Retinal pigment epithelial cell (primary cell): ENCODE measurements at places on chromosomes 3 and 15.

DNA sequence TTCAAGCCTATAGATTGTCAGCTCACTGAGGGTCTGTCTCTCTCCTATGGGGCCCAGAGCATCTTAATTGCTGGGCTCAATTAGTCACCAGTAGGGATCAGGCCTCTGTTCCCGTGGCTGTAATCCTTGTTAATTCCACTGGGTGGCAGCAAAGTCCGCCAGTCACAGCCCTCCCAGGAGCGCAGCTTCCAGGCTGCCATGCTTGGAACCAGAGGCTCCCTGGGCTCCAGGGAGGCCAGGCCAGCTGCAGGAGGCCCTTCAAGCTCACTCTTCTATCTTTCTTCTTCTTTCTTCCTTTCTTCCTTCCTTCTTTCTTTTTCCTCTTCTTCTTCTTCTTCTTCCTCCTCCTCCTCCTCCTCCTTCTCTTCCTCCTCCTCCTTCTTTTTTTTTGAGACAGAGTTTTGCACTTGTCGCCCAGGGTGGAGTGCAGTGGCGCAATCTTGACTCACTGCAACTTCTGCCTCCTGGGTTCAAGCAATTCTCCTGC, 14.4 kb downstream of the RNU5B-1 start:
- DNase-seq: no peak

- peak; percentile 32 for DNase-seq
Observed at GRCh38 chr3:13346481-13347389, 73.4 kb downstream of the NUP210 start.

GRCh38 chr15:80439140-80439539, 35.0 kb downstream of the ARNT2 start:
- no peak for DNase-seq

DNA sequence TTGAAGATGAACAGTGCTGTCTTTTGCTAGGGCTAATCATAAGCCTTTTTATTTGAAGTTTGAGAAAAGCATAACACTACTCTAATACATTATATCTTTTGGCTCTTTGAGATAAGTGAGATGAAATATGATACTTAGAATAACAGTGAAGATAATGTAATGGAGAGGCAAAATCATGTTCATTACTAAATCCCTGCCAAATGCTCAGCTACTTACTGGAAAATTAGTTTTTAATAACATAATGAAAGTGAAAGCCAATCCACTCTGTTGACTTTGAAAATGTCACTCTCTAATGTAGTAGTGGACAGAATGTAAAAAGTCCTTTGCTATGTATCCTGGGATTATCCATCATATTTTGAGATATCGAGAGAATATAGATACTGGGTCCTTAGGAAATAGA, 35.9 kb upstream of the MYH15 start:
- no peak for DNase-seq

- no peak for DNase-seq
Observed at GRCh38 chr3:59235634-59236012, 185.8 kb upstream of the CFAP20DC start.

DNA sequence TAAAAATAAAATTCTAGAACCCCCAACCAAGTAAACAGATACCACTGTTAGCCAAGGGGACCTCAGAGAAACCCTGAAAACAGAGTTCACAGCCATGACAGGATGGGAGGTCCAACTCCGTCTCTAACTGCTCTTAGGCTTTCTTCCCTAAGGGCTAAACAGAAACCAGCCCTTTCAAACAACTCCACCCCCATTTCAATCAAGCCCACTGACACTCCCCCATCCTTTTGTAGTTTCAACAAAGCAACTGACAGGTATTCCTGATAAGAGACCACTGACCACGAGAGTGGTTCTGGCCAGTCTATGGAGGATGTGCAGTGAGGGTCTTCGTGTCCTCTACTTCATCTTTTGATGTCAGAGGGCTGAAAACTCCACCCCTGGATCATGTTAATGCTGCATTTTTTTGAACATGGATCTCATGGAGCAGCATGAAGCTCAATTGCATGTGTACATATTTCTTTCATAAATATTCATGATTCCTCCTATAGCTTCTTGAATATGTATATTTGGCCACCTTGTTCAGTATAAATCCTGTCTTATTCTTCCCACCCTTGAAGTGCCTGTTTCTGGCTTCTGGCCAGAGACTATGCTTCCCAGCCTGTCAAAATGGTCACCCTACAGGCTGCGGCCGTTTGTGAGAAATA, 222.6 kb downstream of the OSBPL10 start:
- DNase-seq: no peak

DNA sequence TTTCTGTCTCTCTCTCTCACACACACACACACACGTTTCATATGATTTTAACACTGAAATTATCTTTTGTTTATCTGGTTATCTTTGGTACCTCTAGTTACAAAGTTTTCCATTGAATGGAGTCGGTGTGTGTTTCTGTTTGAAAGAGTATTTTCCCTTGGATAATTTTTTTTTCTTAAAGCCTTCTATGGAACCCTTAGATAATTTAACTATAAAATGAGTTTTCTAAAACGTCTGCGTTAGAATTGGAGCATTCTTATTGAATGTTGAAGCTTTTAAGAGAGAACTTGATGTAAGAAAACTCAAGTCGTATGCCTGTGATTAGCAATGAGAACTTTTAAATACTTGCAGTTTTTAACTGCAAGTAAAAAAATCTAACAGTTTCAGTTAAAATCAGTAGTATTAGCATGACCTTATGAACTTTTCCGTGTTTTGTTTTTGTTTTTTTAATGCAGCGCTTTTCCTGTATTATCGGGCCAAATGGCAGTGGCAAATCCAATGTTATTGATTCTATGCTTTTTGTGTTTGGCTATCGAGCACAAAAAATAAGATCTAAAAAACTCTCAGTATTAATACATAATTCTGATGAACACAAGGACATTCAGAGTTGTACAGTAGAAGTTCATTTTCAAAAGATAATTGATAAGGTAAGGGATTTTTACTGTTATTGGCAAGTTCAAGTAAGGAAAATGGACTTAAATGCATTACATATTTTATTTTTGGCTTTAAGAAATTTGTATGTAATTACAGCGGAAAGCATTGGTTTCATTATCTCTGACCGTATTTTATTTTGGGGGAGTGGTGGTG, 3.0 kb downstream of the SMC4 start:
- no peak for DNase-seq

DNA sequence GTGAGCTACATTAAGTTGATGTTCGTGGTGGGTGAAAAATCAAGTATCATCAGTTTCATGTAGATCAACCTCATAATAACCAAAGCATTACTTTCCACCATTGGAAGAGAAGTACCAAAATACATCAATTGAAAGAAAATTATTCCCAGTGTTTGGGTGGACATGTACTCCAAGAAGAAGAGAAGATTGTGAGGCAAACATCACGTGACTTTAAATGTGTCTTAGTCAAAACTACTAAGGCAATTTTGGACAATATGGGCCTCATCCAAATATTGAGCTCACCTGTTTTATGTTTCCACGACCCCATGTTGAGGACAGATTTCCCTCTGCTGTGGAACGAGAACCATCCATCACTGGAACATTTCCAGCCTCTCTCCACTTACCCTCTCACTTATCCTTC, 303.0 kb upstream of the LMCD1 start:
- DNase-seq: no peak

DNA sequence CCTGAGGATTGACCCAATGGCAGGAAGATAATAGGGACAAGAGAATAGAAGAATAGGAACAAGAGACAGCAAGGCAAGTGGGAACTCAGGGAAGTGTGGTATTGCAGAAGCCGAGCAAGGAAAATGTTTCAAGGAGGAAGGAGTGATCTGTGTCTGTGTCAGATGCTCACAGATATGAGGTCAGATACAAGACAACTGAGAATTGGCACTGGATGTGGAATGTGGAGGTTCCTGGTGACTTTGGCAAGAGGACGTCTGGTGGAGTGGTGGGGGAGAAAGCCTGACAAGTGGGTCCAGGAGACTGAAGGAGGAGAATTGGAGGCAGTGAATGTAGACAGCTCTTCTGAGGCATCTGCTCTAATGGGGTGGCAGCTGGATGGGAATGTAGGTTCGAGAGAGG, 24.1 kb downstream of the GYG1 start:
- no peak for DNase-seq

- no peak for DNase-seq
Observed at GRCh38 chr3:100022506-100022905, 91.8 kb downstream of the FILIP1L start.

DNA sequence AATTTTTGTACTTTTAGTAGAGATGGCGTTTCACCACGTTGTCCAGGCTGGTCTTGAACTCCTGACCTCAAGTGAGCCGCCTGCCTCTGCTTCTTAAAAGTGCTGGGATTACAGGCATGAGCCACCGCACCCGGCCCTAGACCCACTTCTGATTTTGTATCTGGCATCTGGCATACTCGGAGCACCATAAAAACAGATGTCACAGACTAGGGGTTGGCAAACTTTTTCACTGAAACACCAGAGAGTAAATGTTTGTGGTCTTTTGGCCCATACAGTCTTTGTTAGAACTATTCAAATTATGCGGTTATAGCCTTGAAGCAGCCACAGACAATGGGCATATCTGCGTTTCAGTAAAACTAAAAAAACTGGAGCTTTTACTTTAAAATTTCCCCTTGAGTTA, 110.7 kb downstream of the TJP1 start:
- DNase-seq: no peak

DNA sequence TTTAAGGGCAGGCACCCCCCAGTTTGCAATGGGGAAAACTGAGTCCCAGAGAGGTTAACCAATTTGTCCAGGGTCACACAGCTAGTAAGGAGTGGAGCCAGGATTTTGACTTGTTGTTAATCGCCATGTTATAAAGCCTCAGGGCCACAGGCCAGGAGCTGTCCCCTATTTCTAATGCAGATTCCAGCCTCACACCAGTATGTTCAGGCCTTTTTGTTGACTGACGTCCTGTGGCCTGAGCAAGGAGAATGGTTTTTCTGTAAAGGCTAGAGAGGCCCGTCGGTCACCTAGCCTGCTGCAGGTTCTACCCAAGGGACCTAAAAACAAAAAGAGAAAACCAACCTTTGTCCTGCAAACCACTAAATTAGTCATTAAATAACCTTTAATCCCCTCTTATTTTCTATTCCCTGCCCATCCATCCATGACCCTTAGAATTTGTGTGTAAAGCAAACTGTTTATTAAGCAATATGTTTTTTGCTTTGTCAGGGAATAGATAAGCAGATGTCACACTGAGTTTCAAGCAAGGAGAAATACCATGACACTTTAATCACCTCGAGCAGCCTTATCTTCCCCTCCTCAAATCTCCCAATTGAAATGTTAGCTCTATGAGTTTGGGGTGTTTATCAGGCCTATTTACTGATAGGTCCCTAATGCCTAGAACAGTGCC, 14.1 kb downstream of the ACOX2 start:
- no peak for DNase-seq

GRCh38 chr15:33310481-33311311, at the start of gene RYR3:
Gene RYR3 (plus strand): TSS chr15:33310967. CDS start chr15:33311046, 79 bp downstream.
- peak; percentile 18 for DNase-seq

DNA sequence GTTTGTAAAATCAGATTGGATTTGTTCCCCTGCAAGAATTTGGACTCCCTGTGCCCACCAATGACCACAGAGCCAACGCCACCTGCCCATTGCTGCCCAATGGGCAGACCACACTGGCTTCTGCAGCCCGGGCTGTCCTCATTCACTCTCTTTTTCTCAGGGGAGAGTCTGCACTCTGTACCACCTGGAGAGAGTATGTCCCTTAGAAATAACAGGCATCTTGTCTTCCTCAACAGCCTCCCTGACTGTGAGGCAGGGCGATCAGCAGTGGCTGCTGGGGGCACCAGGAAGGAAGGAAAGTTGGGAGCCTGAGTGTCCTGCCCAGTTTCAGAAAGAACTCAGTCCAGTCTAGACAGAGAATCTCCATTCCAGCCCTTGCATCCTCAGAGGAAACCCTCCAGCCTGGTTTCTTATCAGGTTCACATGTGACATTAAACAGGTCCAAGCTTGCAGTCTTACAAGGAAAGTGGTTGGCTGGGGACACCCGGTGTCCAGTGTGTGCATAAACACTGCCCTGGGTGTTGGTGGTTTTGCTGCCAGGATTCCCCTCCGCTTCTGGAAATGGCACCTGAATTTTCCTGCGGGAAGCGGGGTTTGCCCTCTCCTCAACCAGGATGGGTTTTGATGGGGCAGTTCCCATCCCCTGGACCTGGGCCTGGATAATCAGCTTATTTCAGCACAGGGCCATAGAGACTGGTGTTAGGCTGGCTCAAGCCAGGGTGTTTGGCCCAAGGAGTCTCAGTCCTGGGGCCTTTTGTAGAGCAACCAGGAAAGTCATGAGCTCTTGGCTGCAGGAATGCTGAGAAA, 37.2 kb downstream of the SSUH2 start:
- no peak for DNase-seq

GRCh38 chr15:101538177-101538576, 48.7 kb upstream of the PCSK6 start:
- DNase-seq: no peak

- no peak for DNase-seq
Observed at GRCh38 chr3:189625572-189625971, 5.6 kb upstream of the TP63 start.

DNA sequence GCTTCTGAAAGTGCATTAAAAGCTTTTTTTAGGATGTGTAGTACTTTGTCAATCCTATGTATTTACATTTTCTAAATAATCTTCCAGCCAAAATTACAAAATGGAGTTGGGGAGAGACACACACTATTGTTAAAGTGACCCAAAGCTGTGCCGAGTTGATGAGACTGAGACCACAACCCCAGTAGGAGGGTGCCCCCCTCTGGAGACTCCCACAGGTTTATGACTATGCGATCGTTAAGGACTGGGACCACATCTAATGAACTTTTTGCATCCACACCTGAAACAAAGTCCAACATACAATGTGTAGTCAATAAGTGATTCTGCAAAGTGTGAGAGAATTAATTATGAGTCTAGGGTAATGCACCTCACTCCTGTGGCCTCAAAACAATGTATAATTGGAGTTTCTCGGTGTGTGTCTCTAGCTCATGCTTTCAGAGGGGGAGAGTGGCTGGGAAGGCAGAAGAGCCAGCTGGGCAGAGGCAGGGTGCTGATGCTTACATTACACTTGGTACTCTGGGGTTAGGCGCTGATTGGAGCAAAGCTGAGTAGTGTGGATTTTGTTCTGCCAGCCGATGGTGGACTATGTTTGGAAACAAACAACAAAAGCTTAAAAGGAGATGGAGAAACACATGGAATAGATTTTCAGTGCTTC, 102.8 kb downstream of the KCNH8 start:
- no peak for DNase-seq

- no peak for DNase-seq
Observed at GRCh38 chr15:33872416-33873106, 95.7 kb upstream of the CHRM5 start.

GRCh38 chr3:27791956-27792355, 69.8 kb upstream of the EOMES start:
- DNase-seq: no peak

- DNase-seq: no peak
Observed at GRCh38 chr15:62932436-62932835, 110.1 kb upstream of the TPM1 start.

- no peak for DNase-seq
Observed at GRCh38 chr15:85097725-85098124, 116.1 kb downstream of the PDE8A start.
